Stimulated activated CD4-positive, alpha-beta T cell treated with anti-CD3 and anti-CD28 coated beads, Interleukin-1b, Interleukin-23, amount 100 ng/mL, for 24 hours (primary cell): ENCODE measurements at places on chromosomes 1 and 21.

DNA sequence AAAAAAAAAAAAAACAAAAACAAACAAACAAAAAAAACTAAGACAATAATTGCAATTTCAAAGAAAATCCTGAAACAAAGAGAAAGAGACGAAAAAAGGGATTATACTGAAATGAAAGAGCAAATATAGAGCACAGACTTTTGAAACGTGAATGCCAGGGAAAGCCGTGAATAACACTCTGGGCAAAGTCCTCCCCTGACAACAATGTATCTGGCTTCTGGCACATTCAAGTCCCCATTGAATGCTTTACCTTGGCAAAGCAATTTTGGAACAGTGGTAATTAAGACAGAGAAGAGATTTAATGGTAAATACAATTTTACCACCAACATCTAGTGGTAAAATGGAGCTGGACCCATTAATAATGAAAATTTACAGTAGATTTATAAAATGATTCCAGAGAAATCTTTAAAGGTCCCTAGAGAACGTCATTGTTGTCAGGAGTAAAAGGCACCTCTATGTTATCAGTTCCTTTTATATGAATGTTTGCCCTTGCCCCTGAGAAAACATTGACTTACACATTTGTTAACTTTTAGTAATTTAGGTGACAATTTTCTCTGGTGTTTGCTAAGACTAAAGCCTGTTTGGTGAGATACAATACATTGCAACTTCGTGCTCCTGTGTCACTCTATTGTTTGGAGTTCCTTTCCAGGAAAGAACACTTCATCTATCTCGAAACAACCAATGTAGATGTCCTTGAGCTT is 89.7 kb downstream of the GREM2 start:
- DNase-seq = no peak

DNA sequence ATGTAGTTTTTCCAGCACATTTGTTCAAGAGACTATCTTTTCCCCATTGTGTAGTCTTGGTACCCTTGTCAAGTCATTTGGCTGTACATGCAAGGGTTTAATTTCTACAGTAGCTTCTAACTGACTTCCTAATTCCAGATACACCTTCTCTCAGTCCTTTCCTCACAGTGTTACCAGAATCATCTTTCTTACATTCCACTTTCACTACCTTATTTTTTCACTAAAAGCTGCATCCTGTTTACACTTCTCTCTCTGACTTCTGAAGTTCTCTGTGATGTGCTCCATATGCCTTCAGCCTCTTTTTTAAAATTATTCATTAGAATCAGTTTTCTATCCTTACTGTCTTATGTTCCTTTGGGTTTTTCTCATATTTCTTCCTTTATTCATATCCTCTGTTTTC is 57.1 kb upstream of the RWDD3 start:
- no peak for DNase-seq

DNA sequence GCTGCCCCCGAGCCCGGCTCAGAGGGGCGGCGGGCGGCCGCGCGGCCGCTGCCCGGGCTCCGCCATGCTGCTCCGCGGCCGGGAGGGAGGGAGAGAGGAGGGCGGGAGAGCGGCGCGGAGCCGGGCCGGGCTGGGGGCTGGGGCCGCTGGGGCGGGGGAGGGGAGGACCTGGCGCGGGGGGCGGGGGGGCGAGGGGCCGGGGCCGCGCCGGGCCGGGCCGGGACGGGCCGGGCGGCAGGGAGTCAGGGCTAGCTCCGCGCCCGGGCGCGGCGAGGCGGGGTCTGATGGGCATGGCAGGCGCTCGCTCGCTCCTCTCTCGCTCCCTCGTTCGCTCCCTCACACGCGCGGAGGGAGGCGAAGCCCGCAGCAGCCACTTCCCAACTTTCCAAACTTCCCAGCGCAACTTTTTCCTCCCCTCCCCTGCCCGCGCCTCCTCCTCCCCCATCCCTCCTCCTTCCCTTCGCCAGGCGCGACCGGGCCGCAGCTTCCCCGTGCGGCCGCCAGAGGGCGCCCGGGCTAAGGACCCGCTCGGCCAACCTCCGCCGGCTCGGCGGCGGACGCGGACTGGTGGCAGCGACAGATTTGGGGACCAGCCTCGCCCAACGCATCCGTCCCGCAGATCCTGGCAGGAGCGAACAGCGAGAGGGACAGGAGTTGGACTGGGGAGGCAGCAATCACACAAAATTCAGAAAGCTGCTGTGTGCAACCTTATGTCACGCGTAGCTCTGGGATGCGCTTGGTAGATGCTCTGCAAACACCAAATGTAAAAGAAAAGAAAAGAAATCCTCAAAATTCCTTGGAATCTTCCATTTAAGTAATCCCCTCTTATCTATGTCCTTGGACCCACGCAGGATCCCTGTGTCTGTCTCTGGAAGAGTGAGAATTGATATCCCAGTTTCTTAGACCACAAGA is at the start of gene TRABD2B:
TSS of gene TRABD2B (minus strand) at position 97 of the 912 bp plus-strand sequence.
- peak; percentile 31 for DNase-seq

- DNase-seq = no peak
Measured at GRCh38 chr1:96360036-96360795, 361.4 kb upstream of the PTBP2 start.

DNA sequence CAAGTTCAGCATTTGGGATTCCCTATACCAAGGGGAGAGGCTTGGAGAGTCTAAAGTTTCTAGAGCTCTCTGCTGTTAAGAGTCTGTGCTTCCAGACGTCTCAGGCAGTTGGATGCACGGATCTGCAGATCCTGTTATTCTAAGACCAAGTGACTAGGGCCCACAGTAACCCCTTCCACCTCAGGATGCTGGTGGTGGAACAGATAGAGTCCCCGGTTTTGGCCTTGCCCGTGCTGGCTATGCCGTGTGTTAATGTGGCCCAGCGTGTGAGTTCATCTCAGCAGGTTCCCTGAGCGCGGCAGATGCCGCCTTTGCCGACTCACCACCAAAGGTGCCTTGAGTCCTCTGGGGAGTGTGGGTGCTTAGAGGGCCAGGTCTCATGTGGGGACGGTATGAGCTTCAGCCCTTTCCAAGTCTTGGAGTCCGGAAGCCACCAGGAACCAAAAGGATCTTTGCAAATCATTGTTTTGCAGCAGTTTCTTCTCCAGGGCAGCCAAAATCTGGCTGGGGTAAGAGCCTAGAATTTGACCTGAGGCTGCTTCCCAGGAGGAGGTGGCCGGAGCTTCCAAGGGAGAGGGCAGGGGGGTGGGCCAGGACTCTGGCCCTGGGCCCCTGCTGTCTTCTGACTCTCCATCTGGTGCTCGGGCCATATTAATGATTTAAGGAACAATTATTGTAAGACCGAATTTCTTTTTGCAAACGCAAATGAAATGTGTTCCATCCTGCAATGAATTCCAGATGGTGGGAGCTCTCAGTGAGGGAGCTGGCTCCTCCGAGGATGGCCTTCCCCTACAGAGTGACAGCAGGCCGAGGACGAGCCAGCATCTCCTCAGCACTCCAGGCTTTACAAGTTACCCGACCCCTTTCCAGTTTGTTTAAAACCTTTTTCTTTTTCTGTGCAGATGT is 205.7 kb downstream of the FOXD2 start:
- no peak for DNase-seq
